ENCODE measurements at places on chromosomes 1 and 21.
A peak's percentile ranks its signal among the peaks of the same experiment; 100 is the strongest.

DNA sequence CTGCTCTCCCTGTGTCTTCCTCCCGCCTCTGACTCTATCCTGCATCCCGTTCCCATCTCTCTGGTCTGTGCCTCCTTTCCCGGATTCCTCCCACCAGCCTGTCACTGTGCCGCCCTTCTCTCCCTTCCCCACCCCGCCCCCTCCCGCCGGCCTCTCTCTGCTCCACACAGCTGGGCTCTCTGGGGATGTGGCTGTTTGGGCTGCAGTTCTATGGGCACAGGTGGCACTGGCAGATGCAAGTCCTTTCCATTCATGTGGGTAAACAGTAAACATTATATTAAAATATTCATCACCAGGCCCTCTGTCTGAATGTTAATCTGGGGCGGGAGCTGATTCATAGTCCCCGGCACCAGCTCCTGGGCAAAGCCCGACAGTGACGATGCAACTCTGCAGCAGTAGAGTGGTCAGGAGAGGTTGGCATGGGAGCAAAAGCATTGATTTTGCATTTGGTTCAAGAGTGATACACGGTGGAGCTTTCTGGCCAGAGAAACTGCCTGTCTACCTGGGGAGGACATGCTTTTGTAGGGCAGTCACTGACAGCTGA, 249.3 kb downstream of the TNR start:
- no peaks in the 10 kb centered on the region for H3K4me1 ChIP-seq
- DNase-seq: no peak
- H3K27me3 ChIP-seq: no peaks in the 10 kb centered on the region
- no peak overlapping the region for H3K27ac ChIP-seq
- H3K4me3 ChIP-seq: no peak overlapping the region
- H3K36me3 ChIP-seq: no peaks in the 10 kb centered on the region

GRCh38 chr1:85116856-85117255, 68.6 kb upstream of the MCOLN3 start:
- no peak overlapping the region for H3K4me3 ChIP-seq
- no peaks in the 10 kb centered on the region for H3K4me1 ChIP-seq
- no peak overlapping the region for H3K27ac ChIP-seq
- DNase-seq: no peak
- H3K36me3 ChIP-seq: no peaks in the 10 kb centered on the region

DNA sequence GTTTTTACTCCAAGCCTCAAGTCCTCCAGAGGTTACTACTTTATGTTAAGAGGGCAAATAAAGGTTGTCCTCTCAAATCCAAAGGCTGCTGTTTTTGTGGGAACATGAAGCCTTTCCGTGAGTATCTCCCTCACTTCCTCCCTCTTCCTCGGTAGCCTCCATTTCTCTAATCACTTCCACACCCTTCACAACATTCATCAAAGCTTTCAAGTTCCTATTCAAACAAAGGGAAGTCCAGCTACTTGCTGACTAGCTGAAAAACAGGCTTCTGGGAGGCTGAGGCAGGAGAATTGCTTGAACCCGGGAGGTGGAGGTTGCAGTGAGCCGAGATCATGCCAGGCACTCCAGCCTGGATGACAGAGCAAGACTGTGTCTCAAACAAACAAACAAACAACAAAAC, 6.6 kb upstream of the CD48 start:
- H3K27me3 ChIP-seq: no peaks in the 10 kb centered on the region
- peaks cover 22% of the 10 kb centered on the region for H3K4me1 ChIP-seq
- DNase-seq: no peak
- no peak overlapping the region for H3K4me3 ChIP-seq

GRCh38 chr1:110308247-110308646, 30.9 kb upstream of the RBM15 start:
- H3K27me3 ChIP-seq: peaks cover 23% of the 10 kb centered on the region
- no peak overlapping the region for H3K27ac ChIP-seq
- DNase-seq: no peak
- H3K36me3 ChIP-seq: no peaks in the 10 kb centered on the region
- H3K4me1 ChIP-seq: no peaks in the 10 kb centered on the region

GRCh38 chr1:30410153-30410851, 313.1 kb downstream of the MATN1 start:
- H3K36me3 ChIP-seq: no peaks in the 10 kb centered on the region
- no peak overlapping the region for H3K27ac ChIP-seq
- DNase-seq: no peak
- H3K4me3 ChIP-seq: no peak overlapping the region
- no peaks in the 10 kb centered on the region for H3K27me3 ChIP-seq

GRCh38 chr1:94721240-94721639, 98.9 kb upstream of the SLC44A3 start:
- H3K4me1 ChIP-seq: peaks cover 10% of the 10 kb centered on the region
- peak; percentile 48 for DNase-seq
- 0 out of 2 replicates have a peak overlapping the region, but pooled peaks have one; percentile 32 for H3K27ac ChIP-seq
- no peak overlapping the region for H3K4me3 ChIP-seq

DNA sequence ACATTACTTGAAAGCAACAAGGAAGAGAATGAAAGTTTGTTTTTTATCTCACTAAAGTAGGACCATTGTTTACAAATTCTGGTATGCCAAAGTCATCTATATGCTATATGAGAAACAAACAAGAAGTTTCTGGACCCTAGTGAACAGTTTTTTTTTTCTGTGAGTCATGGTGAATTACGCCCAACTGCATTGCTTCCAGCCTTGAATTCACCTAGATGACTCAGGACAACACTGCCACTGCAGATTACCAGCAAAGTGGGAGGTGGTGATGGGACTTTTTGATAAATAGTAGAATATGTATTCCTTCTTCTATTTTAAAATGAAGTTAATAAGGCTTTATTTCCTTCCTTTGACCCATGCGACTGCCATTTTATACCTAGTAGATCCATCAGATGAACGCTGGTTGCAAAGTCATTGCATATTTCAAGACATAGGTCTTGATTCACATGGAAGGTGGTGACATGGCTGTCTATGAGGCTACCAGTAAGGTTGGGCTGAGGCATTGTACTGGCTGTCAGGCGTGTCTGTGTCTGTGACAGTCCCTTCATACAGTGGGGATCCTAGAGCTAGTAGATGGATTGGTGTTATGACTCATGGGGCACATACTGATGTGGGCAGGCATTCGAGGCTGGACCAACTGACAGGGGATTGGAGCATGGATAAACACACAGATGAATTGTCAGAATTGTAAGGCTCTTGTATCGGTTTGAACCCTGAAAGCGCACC, 49.1 kb upstream of the APOBEC4 start:
- no peaks in the 10 kb centered on the region for H3K4me1 ChIP-seq
- H3K4me3 ChIP-seq: no peak overlapping the region
- no peaks in the 10 kb centered on the region for H3K36me3 ChIP-seq
- H3K27me3 ChIP-seq: no peaks in the 10 kb centered on the region
- DNase-seq: no peak

- no peaks in the 10 kb centered on the region for H3K4me1 ChIP-seq
- no peak overlapping the region for H3K27ac ChIP-seq
- no peak overlapping the region for H3K4me3 ChIP-seq
- H3K27me3 ChIP-seq: peaks cover 14% of the 10 kb centered on the region
Observed at GRCh38 chr1:30687886-30688285, 35.5 kb downstream of the MATN1 start.

- no peak overlapping the region for H3K27ac ChIP-seq
- H3K36me3 ChIP-seq: peaks cover 49% of the 10 kb centered on the region
- H3K27me3 ChIP-seq: no peaks in the 10 kb centered on the region
- H3K4me1 ChIP-seq: peaks cover 26% of the 10 kb centered on the region
- H3K4me3 ChIP-seq: no peak overlapping the region
- no peak for DNase-seq
Observed at GRCh38 chr1:166870584-166870983, 5.5 kb downstream of the TADA1 start.
